LHCN-M2 (cell line): ENCODE measurements at places on chromosomes 7 and 10.

DNA sequence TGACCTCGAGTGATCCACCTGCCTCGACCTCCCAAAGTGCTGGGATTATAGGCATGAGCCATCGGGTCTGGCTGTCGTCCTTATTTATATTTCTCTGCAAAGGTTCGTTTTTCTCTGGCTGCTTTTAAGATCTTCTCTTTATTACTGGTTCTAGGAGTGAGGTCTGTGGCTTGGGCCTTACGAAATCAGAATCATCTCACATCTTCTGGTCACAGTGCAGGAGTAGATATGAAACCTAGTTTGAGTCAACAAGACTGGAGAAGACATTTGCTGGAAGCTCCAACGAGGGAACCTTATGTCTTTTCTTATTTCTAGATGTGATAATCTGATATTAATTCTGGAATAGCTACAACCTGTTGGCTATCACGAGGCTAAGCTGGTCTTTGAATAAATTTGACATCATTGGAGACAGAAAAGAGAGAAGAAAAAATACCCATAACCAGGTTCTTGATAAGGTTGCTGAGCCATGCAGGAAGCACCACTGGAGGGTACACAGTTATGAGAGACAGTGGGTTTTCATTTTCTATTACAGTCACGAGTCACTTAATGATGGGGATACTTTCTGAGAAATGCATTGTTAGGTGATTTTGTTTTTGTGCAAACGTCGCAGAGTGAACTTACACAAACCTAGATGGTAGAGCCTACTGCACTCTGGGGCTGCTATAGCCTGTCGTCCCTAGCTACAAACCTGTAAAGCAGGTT is 25.6 kb upstream of the IL15RA start:
- DNase-seq, result no peak

GRCh38 chr10:3236644-3237404 is 64.2 kb upstream of the PITRM1 start:
- no peak for DNase-seq

DNA sequence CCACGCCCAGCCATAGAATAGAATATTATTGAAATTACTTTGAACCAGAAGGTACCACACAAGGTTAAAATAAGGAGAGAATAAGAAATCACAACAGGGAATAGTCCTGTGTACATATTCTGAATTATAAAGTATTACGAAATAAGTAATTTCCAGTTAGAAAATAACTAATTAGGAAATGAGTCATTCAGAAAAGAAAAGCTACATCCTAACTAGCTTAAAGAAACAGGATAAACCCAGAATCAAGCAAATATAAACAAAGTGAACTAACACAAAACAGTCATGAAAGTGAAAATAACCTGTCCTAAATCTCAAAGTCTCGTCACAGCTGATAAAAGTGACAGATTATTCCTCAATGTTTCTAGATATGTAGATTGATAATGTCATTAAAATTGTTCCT is 74.8 kb upstream of the NEBL start:
- no peak for DNase-seq

GRCh38 chr10:35667270-35667889 is 25.3 kb upstream of the FZD8 start:
- no peak for DNase-seq

GRCh38 chr10:87804939-87805569 is 13.0 kb downstream of the ATAD1 start:
- no peak for DNase-seq

GRCh38 chr10:3331690-3332230 is 159.2 kb upstream of the PITRM1 start:
- DNase-seq, result no peak

DNA sequence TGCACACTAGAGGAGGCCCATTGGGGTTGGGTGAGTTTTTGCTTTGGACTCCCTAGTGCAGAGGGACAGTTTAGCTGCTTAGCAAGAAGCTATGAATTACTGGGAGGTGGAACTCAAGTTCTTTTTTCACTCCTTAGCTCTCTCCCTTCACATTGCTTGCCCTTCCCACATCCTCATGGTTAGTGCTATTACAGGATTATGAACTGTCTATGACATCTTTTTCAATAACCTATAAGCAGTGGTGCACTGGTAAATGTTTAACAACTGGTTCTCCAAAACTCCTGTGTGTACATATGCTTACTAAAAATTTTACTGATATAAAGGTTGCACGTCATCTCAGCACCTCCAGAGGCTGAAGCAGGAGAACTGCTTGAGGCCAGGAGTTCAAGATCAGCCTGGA is 6.2 kb downstream of the SSMEM1 start:
- no peak for DNase-seq

GRCh38 chr10:58052772-58053171 is 214.9 kb downstream of the IPMK start:
- DNase-seq, result no peak

DNA sequence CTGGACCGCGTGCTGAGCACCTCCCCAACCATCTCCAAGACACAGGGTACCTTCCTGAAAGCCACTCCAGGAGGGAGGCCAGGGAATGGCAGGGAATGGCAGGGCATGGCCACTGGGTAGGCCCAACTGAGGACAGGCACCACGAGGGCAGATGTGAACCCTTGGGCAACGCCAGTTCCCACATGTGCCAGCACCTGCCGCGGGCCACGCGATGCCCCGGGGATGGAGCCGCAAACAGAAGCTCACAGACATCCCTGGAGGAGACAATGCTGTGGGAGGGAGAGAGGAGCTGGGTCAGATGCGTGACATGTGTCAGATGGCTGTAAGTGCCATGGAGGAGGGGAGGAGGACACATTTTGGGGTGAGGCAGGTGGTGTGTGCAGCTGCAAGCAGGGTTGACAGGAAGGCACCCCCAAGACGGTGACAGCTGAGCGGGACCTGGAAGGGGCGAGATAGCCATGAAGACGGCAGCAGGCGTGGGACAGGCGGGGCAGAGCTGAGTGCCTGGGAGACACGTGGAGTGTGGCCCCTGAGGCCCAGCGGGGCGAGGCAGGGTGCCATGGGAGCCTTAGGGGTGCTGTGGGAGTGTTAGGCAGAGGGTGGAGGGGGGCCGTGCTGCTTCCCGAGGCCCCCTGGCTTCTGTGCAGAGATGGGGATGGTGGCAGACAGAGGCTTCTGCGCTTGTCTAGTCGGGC is 27.7 kb downstream of the IQCE start:
- no peak for DNase-seq

GRCh38 chr10:114593816-114594468 is 64.1 kb downstream of the ABLIM1 start:
- no peak for DNase-seq

DNA sequence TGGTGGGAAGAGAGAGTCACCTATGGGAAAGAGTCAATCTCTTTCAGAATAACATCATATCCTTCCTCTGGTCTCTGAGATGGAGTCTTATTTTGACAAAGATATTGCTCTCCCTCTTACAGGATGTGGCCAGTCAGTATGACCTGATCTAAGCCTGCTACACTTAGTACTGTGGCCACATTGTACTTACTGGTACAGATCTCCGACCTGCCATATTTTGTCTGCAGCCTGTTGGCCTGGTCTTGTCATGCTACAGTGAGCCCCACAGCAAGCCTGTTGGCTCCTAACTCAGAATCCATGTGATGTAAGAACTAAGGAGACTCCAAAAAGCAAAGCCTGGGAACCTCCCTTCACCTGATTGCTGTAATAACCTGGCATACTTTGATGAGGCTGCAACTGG is 377.8 kb downstream of the SFMBT2 start:
- DNase-seq, result no peak

- no peak for DNase-seq
Observed at GRCh38 chr7:115971506-115971905, 59.1 kb downstream of the TFEC start.

- DNase-seq, result no peak
Observed at GRCh38 chr7:66246554-66247171, 41.5 kb downstream of the TPST1 start.

- no peak for DNase-seq
Observed at GRCh38 chr10:103852856-103853255, 2.5 kb downstream of the SH3PXD2A start.

GRCh38 chr10:70355051-70356021 is 27.1 kb downstream of the LRRC20 start:
- DNase-seq, result no peak

- peak; percentile 47 for DNase-seq
Observed at GRCh38 chr10:102523250-102524029, 19.7 kb downstream of the SUFU start.

- no peak for DNase-seq
Observed at GRCh38 chr7:50347693-50348092, 43.2 kb downstream of the IKZF1 start.

- no peak for DNase-seq
Observed at GRCh38 chr7:130875265-130875741, 141.3 kb upstream of the KLF14 start.

GRCh38 chr7:41578700-41579099 is 124.2 kb downstream of the INHBA start:
- peak; percentile 34 for DNase-seq

- DNase-seq, result no peak
Observed at GRCh38 chr7:48617993-48618392, 306.4 kb upstream of the CDC14C start.

- no peak for DNase-seq
Observed at GRCh38 chr7:91280185-91280584, 16.0 kb downstream of the FZD1 start.

- peak; percentile 98 for DNase-seq
Observed at GRCh38 chr10:4344492-4344994, 481.5 kb upstream of the AKR1E2 start.

- peak; percentile 90 for DNase-seq
Observed at GRCh38 chr10:31071232-31072005, 39.8 kb upstream of the ZNF438 start.

DNA sequence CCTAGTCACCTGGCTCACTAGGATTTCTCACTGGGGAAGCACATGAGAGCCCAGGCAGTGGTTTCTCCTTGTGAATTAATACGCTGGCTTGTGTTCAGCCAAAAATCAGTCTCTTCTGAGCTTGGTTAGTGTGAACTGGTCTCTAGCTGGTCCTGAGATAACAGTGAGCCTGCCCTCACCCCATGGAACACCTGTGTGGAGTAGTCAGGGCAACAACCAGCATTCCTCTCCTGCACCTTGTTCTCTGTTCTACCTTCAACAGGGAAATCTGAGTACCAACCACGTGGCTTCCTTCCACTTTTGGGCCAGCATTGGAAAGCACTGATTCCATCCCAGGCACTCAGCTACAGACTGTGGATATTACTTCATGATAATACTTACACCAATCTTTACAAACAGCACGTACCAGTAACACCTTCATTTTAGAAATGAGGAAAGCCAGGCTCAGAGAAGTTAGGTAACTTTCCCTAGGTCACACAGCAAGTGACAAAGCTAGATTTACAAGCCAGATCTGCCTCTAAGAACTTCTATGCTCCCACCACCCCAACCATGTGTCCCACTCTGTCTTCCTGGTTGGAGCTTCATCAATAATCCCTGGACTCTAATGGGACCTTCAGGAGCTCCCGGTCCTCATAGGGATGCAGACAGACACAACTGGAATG is 106.6 kb downstream of the GRID1 start:
- DNase-seq, result no peak

- DNase-seq, result no peak
Observed at GRCh38 chr10:91643700-91644099, 10.8 kb upstream of the PPP1R3C start.

DNA sequence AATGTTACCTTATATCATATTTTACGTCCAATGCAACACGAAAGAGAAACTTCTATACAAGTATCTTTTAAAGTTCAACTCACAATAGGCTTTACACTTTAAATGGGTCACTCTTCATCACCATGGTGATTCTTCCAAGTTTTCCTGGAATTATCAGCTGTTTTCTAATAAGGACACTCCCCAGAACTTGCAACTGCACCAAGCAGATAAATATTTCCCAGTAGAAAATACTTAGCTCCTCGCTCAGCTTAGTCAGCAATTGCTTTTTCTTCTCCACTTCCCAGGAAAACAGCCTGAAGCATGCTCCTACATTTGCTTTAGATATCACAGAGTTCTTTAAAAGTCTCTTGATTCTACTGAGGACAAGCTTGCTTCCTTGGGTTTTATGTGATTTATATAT is 25.7 kb upstream of the ADD3 start:
- DNase-seq, result no peak

DNA sequence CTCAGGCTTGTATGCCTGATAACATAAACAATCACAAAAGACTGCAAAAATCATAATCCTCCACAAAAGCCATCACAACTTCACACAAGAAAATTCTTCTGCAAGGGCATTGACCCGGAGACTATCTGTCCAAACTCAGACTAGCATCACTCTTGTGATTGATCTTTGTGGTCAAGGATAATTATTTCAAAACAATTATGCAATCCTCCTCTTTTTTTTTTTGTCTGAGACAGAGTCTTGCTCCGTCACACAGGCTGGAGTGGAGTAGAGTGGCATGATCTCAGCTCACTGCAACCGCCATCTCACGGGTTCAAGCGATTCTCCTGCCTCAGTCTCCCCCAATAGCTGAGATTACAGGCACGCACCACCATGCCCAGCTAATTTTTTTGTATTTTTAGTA is 22.2 kb downstream of the CDNF start:
- no peak for DNase-seq

GRCh38 chr7:23012908-23013714 is 819 bp downstream of the HYCC1 start:
- peak; percentile 35 for DNase-seq

DNA sequence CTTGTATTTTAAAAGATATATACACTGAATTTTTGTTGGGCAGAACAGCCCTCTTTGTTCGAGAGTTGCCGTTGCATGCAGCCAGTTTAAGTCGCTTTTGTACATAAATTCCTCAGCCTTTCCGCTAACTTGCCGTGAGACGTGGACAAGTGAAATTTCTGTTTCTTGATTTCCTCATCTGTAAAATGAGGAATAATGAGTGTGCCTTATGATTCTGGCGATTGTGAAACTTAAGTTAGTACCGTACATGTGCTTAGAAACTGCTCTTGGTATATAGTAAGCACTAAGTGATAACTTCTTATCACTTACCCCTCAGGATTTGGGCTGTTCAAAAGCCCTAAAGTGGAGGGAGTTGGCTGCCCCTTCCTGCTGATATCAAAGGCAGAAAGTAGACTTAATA is 1.4 kb downstream of the CCNJ start:
- peak; percentile 18 for DNase-seq

DNA sequence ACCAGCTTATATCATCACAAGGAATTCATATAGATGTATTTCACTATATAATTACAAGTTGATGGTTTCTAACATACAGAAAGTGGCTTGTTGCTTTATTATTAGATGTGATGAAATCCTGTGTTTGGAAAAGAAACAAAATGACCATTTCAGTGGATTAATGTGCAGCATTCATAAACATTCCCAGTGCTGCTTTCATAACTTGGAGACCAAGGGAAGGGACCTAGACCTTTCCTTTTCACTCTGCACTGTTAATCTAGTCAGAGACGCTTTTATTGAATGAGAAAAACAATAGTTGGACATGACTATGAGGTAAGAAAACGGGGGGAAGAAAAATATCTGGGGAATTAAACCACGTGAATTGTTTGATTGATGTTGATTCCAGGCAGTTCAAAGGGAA is 160.0 kb downstream of the HDAC9 start:
- no peak for DNase-seq

- DNase-seq, result no peak
Observed at GRCh38 chr10:26738301-26738911, 40.9 kb downstream of the PDSS1 start.
